ENCODE measurements at places on chromosomes 1 and 21.
A peak's percentile ranks its signal among the peaks of the same experiment; 100 is the strongest.

GRCh38 chr1:221274373-221274772 is 395.1 kb downstream of the HLX start:
- DNase-seq, result no peak

DNA sequence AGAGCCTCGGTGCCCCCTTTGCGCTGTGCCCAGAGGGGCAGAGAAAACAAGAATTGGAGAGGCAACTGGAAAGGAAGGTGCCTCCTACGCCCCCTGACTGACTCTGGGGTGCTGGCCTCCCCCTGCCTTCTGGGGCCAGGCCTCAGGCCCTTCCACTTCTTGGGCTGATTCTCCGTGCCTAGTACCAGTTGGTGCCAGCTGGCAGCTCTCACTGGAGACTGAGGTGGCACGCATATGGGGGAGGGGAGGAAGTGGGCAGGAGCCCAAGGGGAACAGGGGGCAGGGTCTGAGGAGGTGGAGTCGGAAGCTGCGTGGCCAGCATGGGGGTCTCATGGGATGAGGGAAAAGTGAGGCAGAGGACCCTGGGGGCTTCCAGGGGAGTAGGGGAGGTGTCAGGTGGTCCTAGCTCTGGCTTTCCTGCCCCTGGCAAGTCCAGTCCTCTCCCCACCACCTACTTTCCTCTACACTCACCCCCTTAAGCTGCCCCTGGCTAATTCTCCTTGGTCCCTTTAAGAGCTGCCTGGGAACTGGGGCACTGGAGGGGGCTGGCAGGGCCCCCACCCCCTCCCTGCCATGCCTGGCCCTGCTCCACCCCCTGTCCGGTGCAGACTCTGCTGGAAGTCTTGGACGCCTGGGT is 6.5 kb upstream of the SEMA4A start:
- DNase-seq, result peak; percentile 55

GRCh38 chr21:15731243-15731613 is 1.4 kb downstream of the USP25 start:
- no peak for DNase-seq

DNA sequence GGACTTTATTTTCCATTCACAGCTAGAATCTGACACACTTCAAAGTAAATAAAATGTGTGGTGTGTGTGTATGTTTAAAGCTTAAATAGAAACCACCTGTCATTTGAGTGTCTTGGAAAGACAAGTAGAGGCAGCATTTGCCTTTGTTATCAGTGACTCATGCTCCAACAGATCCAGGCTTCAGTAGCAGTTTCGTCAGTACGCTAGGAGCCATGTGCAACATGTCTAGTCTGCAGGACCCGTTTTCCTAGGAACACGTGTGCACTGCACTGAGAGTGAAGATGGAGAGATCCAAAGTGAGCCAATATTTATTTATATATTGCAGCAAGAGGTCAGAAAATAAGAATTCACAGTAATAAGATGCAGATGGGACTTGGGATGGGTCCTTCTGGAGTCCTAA is 41.8 kb downstream of the SGIP1 start:
- no peak for DNase-seq

GRCh38 chr1:108059945-108060344 is 95.0 kb upstream of the VAV3 start:
- no peak for DNase-seq

DNA sequence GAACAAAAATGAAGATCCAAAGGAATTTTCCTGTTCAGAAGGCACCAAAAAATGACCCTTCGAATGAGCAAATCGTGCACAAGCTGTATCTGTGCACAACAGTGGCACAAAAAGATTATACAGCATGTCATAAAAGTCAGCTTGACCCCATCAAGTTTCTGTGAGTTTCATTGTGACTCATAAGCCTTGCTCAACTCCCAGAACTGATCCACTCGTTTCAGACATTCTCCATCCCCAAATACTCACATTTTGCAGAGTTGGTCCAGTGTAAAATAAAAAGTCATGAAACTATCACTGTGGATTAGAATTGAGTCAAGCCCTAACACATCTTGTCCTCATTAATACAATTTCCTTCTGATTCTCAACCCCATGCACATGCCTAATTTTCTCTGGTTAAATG is 174.7 kb upstream of the PKN2 start:
- no peak for DNase-seq

- DNase-seq, result no peak
Observed at GRCh38 chr1:235766794-235767285, 99.9 kb downstream of the LYST start.

GRCh38 chr1:209720326-209720725 is 15.7 kb downstream of the HSD11B1 start:
- no peak for DNase-seq
